Head of caudate nucleus (tissue), 42 donors: ENCODE measurements at places on chromosomes 5 and 9.

DNA sequence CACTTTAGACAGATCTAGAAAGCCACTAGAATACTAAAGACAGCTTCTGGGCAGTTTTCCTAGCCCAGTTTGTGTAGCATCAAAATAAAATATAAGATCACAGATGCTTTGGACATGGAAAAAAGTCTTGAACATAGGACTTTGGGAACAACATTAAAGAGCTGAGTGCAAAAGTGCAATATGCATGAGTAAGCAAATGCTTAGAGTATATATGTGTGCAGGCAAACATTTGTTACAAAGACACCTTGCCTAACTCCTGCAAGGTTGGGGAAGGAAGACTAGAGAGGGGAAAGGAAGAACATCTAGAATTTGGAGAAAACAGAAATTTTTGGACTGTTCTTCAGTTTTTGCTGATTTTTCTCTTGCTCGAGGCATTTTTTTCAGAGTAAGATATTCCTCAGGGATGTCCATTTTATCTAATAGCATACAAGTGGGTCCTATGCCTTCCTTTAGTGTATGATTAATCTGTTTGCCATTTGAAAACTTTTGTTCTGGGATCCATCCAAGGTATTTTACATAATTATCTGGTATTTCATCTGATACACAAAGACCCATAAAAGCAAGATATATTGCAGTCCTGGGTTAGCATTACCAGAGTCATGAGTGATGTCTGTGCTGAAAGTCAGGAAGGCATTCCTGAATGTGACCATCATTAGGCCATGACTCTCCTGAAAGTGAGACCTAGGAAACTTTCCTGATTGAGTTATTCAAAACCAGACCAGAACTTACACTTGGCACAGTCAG is 142.0 kb upstream of the RGMB start:
- no peak for DNase-seq

DNA sequence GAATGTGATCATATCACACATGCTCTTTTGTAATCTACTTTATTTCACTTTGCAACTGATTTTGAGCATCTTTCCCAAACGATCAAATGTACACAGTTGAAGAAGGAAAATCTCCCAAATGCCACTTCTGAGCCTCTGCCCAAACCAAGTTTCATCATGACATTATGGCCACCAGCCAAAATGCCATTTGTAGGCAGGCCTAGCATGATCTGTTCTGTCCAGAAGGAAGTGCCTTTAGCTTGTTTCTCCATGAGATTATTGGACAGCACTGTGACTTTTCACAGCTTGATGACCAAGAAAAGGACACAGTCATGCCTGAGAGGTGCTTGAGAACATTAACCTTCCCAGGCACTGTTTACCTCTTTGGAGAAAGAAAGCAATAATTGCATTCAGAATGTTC is 73.2 kb upstream of the PIP5K1B start:
- DNase-seq, result no peak

DNA sequence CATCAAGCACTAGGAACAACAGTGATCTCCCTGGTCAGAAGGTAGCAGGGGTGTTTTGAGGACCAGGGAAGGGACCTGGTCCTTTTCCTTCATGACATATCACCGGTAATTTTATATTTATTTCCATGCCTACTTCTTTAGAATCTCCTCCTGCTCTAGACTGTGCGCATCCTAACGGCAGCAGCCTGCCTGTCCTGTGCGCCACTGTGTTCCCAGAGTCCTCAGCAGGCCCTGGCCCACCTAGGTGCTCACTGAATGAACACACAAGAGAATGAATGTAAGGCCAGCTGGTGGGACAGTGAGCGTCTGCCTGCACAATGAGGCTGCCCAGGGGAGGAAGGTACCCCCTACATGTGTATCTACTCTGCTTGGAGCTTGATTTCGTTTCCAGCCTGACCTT is 51.5 kb downstream of the C5orf15 start:
- DNase-seq, result no peak

DNA sequence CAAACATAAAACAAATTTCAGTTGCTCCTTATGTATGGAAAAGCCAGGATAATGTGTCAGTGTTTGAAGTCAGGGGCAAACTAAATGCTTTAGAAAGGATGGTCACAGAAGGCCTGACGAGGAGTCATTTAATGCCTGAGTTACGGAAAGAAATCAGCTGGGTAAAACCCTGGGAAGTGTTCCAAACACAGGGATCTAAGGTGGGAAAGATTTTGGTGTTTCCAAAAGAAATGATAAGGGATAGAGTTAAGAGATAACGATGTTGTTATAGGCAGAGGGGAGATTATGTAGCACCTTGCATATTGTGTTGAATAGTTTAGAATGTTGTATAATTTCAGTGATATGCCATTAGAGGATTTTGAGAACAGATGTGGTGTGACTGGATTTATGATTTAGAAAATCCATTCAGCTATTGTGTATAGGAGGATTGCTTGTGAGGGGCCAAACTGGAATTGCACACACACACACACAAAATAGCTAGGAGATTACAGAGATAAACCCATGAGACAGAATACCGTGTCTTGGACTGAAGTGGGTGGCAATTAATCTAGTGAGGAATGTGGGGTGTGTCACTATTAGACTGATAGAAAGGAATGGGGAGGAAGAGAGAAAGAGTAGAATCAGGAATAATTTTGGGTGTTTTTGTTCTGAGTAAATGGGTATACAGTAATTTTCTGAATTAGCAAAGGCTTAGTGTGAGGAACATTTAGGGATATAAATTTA is 274.2 kb upstream of the DAB2 start:
- DNase-seq, result no peak

GRCh38 chr5:124104821-124105220 is 592.8 kb downstream of the CSNK1G3 start:
- DNase-seq, result no peak

GRCh38 chr5:31124026-31124425 is 69.5 kb upstream of the CDH6 start:
- no peak for DNase-seq

GRCh38 chr5:78907255-78907891 is 77.7 kb downstream of the ARSB start:
- no peak for DNase-seq

DNA sequence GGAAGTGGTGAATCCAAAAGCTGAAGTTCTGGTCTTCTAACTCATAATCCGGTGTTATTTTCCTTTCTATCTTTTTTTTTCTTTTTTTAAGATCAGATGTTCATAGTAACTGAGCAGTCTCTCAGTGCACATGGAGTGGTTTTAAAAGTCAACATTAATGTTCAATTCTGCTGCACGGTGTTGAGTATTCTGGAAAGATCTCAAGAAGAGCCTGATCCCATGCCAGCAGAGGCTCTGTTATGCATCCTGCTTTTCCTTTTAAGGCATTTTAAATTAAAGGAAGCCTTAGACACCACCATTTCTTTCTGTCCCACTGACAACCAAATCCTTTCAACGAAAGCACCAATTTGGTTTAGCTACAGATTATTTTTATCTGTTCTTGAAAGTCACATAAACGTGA is 33.4 kb downstream of the SEMA5A start:
- no peak for DNase-seq

GRCh38 chr9:124198948-124199347 is 58.8 kb upstream of the NEK6 start:
- no peak for DNase-seq

- DNase-seq, result no peak
These were observed 79.6 kb downstream of the PHAX start for GRCh38 chr5:126680191-126680817.

- DNase-seq, result no peak
These were observed 117.2 kb downstream of the BNC2 start for GRCh38 chr9:16753256-16753655.

GRCh38 chr9:134404376-134405358 is 78.4 kb downstream of the RXRA start:
- DNase-seq, result no peak
